ENCODE measurements at places on chromosomes 4 and X.

GRCh38 chr4:7052923-7053715 is 9.9 kb downstream of the TADA2B start:
- DNase-seq = no peak

GRCh38 chr4:56215901-56216300 is 171.4 kb downstream of the AASDH start:
- DNase-seq = peak; percentile 24

DNA sequence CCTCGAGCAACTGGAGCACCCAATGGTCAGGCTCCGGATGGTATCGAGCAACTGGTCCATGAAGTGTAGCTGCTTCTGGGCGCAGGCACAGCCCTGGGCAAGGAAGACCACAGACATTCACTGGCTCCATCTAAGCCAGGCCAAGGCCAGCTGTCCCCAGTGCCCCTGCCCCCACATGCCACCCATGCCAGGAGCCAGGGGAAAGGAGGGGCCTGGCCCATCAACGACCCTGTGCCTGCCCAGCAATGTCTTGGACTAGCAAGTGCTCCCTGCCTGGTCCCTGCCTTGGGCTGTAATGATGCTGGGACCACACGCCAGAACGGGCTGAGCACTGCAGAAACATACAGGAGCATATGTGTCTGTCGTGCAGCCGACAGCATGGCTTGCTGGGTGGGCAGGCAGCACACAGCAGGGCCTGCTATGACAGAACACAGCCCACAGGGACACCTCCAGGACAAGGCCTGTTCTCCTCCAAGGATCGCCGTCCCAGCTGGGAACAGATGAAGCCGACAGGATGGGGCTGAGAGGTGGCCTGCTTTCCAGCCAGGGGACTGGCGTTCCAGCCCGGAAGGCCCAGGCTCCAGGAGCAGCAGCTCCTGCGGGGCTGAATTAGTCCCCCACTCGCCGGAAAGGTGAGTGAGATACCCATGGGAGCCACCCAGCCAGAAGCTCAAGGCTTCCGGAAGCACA is 11.4 kb upstream of the TREX2 start:
- no peak for DNase-seq

- DNase-seq = peak; percentile 4
These were observed 241.1 kb downstream of the TACR3 start for GRCh38 chr4:103478734-103479133.

- DNase-seq = no peak
These were observed 752 bp upstream of the ATP6AP2 start for GRCh38 chrX:40579900-40580536.

- no peak for DNase-seq
These were observed 18.1 kb downstream of the PPP1R2C start for GRCh38 chrX:42759881-42760280.

- no peak for DNase-seq
These were observed 516.0 kb downstream of the CCSER1 start for GRCh38 chr4:90643156-90643555.

- DNase-seq = peak; percentile 72
These were observed 113.9 kb upstream of the VAMP7 start for GRCh38 chrX:155767051-155767875.

DNA sequence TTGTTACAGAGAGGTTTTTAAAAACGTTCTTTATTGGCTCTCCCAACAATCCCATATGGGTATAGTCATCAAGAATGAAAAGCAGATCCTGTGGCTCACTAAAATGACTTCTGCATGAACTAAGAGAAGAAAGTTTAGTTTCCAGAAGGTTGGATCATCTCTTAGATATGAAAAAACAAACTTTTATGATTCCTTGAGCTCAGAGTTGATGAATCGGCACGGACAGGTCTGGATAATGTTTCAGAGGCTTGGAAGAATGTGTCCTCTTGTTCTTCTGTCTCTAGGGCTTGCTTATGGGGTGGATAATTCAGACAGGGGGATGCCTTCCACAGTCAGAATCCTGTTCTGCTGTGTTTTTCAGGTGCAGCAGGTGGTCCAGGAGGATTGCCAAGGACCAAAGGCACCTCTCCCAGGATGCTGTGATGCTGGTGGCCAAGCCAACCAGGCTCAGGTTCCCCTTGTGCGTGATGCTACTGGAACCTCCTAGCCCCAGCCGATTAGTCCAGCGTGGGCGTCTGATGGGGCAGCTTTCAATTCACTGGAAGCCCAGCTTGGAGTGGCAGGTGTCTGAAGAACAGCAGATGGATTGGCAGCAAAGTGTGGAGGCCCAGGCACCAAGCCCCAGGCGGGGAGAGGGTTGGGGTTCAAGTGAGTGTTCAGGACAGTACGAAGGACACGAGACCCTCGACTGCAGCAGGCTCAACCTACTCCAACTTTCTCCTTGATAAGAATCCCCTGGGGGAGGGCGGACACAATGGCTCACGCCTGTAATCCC is 30.3 kb downstream of the CCKAR start:
- DNase-seq = no peak

DNA sequence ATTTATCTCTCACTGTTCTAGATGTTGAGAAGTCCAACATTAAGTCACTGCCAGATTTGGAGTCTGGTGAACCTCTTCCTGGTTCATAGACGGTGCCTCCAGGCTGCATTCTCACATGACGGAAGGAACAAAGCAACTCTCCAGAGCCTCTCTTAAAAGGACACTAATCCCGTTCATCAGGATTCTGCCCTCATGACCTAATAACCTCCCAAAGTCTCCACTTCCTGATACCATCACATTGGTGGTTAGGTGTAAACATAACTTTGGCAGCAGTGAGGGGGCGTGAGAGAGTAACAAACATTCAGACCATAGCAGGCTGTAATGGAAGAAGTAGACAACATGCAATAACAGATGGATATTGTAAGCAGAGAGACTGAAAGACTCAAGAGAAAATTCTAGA is 388.6 kb downstream of the PDHA2 start:
- DNase-seq = no peak

GRCh38 chr4:71261001-71261400 is 77.8 kb upstream of the SLC4A4 start:
- no peak for DNase-seq

GRCh38 chrX:136755411-136755810 is 25.3 kb downstream of the ARHGEF6 start:
- no peak for DNase-seq

DNA sequence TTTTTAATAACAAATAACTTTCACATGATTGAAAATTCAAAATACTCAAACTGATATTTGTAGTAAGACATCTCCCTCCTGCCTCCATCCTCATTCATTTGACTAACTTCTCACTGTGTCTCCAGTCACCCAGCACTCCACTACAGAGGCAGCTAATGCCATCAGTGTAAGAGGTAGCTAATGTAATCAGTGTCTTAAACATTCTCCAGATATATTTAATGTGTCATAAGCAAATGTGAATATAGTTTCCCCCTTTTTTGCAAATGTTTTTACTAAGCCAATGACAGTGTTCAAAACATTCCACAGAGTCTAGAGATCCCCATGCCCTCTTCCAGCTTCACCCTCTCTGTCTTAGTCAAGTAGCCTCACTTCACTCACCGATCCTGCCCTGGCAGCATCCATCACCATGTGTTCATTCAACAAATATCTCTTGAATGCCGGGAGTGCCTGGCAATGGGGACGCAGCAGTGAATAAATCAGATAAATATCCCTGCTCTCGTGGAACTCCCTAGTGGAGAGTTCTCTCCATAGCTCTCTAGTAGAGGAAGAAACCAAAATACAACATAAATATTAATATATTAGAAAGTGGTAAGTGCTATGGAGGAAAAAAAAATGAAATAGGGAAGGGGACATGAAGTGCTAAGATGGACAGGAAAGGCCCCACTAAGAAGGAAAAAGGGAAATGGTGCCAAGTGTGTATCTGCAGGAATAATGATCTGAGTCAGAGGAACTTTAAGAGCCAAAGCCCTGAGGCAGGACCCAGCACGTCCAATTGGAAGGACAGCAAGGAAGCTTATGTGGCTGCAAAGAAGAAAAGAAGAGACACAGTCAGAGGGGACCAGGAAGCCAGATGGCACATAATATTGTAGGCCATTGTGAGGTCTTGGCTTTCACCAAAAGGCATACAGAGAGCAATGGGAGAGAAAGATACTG is 18.7 kb downstream of the SCFD2 start:
- no peak for DNase-seq

GRCh38 chr4:103098341-103098740 is 1.3 kb downstream of the BDH2 start:
- no peak for DNase-seq

GRCh38 chrX:88660836-88661235 is 86.2 kb upstream of the CPXCR1 start:
- no peak for DNase-seq

- no peak for DNase-seq
These were observed 20.7 kb downstream of the FHDC1 start for GRCh38 chr4:152956650-152957436.

GRCh38 chr4:98027827-98028226 is 115.4 kb downstream of the STPG2 start:
- DNase-seq = peak; percentile 45

DNA sequence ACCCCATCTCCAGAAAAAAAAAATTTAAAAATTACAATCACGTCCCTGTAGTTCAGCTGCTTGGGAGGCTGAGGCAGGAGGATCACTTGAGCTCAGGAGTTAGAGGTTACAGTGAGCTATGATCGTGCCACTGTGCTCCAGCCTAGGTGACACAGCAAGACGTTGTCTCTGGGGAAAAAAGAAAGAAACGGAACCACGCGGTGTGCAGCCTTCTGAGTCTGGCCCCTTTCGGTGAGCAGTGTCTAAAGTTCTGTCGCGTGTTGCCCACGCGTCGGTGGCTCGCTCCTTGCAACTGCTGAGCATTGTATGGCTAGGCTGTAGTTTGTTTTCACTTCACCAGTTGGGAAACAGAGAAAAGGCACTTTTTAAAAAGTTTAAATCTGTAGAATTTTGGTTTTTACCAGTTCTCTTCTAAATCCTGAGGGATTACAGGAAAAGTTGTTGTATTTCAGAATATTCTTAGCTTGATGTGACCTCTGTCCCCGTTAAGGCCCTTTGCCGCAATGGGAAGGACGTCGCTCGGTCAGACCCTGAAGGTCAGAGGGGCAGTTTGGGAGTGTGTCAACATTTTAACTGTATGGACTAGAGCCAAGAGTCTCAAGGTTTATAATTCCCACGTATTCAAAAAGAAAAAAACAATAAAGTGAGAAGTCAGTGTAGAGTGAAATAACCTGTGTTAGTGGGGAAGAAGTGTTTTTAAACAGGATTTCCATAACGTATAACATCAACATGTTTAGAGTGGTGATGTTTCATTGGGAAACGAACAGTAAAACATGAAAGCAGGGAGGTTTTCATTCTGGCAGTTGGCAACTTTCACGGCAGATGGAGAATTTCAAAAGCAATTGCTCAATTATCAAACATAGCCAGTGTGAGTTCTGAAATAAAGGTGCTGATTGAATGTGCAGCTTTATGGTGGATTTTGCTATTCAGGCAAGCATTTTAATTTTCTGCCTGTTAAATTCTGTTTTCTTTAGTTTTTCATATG is 45.8 kb upstream of the MSANTD1 start:
- DNase-seq = no peak

DNA sequence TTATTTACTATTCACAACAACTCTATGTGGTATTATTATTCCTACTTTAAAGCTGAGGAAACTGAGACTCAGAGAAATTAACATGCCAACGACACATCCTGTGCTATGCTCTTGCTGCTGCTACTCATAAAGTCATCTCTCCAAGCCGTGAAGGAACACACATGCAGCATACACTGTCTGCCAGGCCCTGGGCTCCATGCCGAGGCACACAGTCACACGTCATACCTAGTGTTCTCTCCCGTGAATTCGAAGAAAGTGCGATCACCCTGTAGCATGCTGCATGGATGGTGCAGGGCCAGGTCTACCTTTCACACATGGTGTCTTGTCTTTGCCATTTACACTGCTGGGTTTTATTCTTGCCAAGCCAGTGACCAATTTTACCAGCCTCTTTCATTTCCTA is 34.1 kb downstream of the TBC1D1 start:
- no peak for DNase-seq

GRCh38 chrX:4588893-4589292 is 875.4 kb upstream of the PRKX start:
- DNase-seq = no peak

DNA sequence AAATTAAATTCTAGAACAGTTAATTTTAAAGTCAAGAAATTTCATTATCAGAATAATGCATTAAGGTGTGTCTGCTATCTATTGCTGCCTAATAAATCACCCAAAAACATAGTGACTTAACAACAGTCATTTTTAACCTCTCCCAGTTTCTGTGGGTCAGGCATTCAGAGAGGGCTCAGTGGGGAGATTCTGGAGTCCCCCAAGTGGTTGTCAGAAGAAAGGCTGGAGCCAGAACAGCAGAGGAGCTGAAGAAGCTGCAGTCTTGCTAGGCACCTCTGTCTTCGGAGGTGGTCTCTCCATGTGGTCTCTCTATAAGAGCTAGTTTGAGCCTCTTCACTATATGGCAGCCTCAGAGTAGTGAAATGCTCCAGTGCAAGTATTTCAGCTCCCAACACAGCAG is 9.3 kb upstream of the HOPX start:
- no peak for DNase-seq

DNA sequence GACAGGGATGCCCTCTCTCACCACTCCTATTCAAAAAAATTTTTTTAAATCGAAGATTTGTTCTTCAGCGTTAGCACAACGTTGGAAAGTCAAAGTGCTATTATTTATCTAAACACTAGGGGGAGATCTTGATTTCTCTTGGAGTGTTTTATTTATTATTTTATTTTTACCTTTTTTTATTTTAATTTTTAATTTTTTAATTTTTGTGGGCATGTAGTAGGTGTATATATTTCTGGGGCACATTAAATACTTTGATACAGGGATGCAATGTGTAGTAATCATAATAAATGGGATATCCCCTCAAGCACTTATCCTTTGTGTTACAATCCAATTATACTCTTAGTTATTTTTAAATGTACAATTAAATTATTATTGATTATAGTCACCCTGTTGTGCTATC is 37.4 kb upstream of the SLC10A4 start:
- peak; percentile 54 for DNase-seq

DNA sequence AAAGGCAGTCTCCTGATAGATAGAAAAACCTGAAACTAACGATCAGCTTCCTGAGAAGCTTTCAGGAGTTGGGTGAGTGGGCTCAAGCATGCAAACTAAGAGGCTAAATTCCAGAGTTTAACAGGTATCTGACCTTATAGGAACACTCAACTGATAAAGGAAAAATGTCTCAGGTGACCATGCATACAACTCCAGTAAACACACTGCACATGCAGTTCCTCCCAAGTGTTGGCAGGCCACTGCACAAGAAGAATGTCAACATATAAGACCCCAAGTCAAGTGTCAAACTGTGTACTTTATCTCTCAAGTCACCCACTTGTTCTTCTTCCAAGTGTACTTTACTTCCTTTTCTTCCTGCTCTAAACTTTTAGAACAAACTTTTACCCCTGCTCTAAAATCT is 981.2 kb downstream of the FAM133A start:
- DNase-seq = no peak

GRCh38 chr4:187128976-187129375 is 405.3 kb upstream of the FAT1 start:
- no peak for DNase-seq

DNA sequence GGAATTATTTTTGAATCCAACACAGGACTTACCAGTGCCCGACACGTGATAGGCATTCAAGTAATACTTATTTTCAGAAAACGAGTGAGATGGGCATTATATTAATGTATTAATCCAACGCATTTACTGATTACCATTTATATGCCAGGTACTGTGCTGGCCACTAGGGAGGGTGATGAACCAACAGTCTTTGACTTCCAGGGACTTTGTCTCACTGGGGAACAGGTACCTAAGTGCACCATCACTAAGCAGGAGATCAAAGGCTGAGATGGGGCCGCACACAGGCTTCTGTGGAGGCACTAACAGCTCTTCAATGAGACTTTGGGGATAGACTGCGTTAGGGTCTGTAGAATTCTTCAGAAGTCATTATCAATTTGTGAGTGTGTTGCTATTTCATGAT is 5.7 kb upstream of the TADA2B start:
- no peak for DNase-seq

- DNase-seq = peak; percentile 71
These were observed at the start of gene CXCL3 for GRCh38 chr4:74038425-74039314. Gene CXCL3, minus strand, starts transcription at chr4:74038689. Its CDS starts 78 bp downstream, at chr4:74038611.

Data from ACHN (cell line).